NCI-H774 (cell line): ENCODE measurements at places on chromosomes 16 and 17.

- no peak for DNase-seq
These were observed 295.7 kb upstream of the FOXF1 start for GRCh38 chr16:86214326-86215232.

- no peak for DNase-seq
These were observed 7.3 kb downstream of the MTMR4 start for GRCh38 chr17:58507123-58507634.

DNA sequence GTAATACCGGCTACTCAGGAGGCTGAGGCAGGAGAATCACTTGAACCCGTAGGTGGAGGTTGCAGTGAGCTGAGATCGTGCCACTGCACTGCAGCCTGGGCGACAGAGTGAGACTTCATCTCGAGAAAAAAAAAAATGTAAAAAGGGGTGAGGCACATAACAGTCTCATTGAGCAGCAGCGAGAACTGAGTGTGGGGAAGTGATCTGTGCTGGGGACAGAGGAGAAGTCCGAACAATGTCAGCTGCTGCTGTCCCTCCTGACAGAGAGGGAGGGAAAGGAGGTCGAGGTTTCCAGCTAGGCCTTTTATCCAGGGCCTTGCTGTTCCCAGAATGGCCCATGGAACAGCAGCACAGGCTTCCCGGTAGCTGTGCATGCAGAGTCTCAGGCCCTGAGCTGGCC lies 14.0 kb downstream of the C16orf74 start:
- DNase-seq, result no peak

DNA sequence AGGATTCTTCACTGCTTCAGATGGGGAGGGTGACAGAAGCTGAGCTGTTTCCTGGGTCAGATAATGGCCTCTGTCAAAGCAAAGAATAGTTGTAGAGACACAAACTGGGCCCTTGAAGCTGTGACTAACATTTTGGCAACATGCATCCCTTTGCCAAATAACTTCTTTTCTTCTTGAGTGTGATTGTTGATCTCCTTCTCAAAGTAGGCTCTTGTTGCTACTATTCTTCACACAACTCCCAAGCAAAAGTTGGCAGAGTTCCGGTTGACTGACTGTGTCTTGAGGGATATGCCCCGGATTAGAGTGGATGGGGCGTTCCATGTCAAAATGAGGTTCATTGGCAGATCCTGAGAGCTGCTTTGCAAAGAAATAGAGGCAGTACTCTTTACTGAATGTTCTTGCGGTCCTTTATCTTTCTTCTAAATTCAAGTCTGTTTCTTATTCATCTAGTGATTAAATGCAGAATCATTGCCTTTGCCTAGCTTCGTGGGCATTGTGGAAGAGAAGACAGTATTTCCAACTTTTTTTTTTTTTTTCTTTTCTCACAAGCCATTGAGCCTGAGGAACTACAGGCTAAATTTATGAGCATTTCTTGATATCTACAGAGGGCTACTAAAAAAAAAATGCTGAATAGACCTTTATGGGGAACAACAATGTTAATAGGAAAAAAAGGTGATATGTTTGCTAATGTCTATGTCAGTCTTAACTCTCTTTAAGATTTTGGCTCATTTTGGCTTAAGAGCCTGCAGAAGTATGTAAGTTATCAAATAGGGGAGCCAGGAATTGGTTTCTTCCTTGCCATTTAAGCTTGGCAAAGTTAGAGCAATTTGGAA lies 5.8 kb downstream of the WIPF2 start:
- DNase-seq, result no peak

DNA sequence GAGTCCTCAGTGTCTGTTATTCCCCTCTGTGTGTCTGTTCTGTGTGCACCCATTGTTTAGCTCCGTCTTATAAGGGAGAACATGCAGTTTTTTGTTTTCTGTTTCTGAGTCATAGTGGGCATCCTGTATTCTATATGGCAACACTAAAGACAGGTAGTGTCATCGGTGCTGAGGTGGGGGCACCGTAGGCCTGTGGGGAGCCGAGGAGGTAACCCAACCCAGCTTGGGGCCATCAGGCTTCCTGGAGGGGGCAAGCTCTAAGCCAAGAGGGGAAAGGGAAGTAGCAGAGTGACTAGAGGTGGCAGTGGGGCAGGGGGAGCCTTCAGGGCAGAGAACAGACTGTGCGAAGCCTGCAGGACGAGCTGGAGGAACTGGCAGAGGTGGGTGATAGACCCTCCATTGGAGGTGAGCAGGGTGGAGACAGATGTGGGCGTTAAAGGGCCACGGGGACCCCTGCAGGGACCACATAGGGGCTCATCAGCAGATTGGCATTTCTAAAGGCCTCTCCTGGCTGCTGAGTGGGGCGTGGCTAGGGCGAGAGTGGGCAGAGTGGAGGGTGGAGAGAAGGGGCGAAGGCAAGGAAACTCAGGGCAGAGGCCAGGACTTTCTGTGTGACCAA lies 36.5 kb downstream of the CPNE2 start:
- no peak for DNase-seq

DNA sequence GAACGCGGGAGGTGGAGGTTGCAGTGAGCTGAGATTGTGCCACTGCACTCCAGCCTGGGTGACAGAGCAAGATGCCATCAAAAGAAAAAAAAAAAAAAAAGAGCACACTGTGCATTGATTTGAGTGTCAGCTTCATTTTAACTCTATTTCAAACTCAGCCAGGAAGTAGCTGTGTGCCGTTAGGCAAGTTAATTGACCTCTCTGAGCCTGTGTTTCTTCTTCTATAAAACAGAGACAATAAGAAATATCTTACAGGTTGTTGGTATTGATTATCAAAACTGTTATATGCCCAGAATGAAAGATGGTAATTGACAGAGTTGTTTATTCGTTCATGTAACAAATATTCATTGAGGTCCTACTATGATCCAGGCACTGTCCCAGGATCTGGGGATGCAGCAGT lies 83.3 kb downstream of the CMC2 start:
- no peak for DNase-seq

GRCh38 chr17:29046473-29046839 lies 3.5 kb downstream of the PIPOX start:
- no peak for DNase-seq

- DNase-seq, result no peak
These were observed 120.7 kb downstream of the GAS7 start for GRCh38 chr17:10077561-10078299.

GRCh38 chr17:82371333-82372248 lies at the start of gene UTS2R:
Gene UTS2R, plus strand, starts transcription at chr17:82371765. Its CDS starts 2,560 bp downstream, at chr17:82374325.
- DNase-seq, result no peak

GRCh38 chr17:65489413-65490155 lies 71.9 kb downstream of the AXIN2 start:
- DNase-seq, result no peak

DNA sequence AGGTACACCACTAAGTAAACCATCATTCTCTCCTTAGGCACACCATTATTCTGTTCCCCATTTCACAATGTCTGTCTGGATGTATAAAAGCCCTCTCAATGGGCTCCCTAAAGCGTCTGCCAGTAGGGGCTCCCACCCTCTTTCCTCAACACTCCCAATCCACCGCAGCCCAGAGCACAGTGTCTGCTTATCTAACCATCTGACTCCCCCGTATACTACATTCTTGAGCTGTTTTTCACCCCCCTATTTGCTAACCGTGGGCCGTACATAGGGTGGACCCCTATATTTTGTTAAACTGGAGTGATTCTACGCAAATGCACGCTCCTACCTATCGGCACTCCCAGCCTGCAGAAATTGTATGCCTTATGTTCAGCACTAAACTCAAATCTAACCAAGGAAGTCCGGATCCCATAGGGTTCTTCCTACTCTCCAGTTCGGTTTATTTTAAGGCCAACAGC lies 685 bp upstream of the PSMD3 start:
- DNase-seq, result no peak

DNA sequence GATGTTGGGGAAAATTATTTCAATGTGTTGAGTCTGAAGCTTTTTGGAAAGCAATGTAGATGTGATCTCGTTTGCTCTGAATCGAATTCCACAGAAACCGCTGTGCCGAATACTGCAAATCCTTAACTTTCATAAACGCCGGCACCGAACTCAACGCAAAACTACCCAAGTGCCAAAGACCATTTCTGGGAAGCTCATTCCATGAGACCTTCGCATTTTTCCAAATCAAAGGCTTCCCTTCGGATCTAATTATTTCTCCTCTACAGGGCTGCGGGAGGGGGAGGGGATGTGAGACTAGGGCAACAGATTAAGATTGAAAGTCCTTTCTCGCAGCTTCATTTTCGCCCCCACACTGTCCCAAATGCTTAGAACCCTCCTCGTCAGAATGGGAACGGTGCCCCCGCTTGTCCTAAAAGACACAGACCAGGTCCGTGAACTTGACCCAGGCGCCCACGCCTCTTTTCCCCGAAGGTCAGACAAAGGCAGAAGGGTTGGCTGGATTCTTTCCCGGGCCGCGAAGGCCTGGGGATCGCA lies 4.0 kb downstream of the PRAC1 start:
- DNase-seq, result no peak

GRCh38 chr16:23408823-23409298 lies 44.1 kb downstream of the COG7 start:
- peak; percentile 35 for DNase-seq

- no peak for DNase-seq
These were observed 3.8 kb upstream of the DYNLL2 start for GRCh38 chr17:58079300-58080033.

DNA sequence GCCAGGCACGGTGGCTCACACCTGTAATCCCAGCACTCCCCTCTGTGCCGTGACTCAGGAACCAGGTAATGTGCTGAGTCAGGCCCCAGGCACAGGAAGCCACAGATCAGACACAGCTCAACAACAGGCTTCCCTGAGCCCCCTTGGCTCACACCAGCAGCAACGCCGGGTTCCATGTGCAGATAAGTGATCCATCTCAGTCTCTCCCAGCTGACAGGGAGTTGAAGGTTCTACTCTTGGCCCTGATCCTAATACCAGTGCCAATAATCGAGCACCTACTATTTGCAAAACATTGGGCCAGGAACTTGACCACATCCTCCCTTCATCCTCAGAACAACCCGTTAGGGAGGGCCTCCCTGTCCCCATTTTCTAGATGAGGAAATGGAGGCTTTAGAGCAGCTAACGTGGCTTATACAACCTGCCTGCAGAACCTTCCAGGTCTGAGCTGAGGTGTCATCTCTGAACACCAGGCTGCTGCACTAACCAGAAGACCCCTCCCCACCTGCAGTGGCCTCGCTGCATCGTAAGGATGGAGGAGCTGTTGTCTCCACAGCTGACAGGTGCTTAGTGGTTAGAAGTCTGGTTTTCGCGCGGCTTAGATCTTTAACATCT lies 64.8 kb upstream of the AMZ2 start:
- no peak for DNase-seq

GRCh38 chr17:31114956-31115555 lies 20.3 kb downstream of the NF1 start:
- no peak for DNase-seq

DNA sequence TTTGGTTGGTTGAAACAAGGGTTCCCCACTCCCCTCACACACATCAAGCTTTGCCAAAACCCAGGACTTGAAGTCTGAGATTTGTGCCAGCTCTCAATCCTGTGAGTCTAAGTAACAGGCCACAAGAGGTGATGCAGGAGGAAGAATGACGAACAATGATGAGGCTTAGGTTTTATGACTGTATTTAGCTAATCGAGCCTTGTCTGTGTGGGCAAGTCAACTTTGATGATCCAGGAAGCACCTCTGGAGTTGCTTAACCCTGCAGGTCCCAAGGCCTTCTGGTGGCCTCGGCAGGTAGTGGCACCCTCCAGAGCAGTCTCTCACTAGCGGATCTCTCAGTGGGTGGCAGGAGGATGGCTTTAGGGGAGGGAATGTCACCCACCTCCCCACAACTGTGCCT lies 28.7 kb downstream of the CDK5RAP3 start:
- DNase-seq, result no peak

DNA sequence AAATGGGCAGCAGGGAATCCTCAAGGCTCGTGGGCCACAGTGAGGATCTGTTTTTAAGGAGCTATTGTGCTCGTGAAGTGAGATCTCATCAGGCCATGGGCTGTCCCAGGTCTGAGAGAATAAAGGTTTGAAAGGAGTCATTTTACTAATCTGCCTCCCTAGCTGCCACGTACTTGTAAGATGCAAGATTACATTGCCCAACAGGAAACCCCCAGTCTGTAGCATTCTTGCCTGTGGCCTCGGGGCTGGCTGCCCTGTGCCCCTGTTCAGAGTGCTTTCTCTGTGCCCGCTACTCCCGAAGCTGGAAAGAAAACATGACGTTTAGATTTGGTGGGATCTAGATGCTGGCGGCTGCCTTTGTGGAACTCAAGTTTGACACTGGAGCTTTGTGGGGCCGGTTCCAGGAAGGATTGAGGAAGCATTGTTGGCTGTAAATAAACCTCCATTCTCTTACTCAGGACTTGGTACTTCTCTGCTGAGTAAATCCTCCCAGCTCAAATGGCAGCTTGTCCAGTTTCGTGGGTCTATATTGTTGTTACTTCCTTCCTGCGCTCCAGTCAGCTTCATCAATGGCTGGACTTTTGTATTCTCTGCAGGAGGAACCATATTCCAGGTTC lies 21.2 kb downstream of the SAP30BP start:
- no peak for DNase-seq

- no peak for DNase-seq
These were observed 222.9 kb upstream of the IRX3 start for GRCh38 chr16:54509456-54509855.

- DNase-seq, result no peak
These were observed 48.9 kb downstream of the FBXL20 start for GRCh38 chr17:39352511-39352910.

- DNase-seq, result no peak
These were observed 84.0 kb downstream of the ANKRD11 start for GRCh38 chr16:89406277-89406888.

GRCh38 chr16:79257953-79258490 lies 342.5 kb downstream of the MAF start:
- no peak for DNase-seq

- peak; percentile 57 for DNase-seq
These were observed 1.6 kb downstream of the IFT140 start for GRCh38 chr16:1610071-1610898.

- DNase-seq, result no peak
These were observed 3.7 kb downstream of the DUSP14 start for GRCh38 chr17:37493249-37494027.

- DNase-seq, result no peak
These were observed 5.1 kb downstream of the CLEC16A start for GRCh38 chr16:10949424-10949970.

DNA sequence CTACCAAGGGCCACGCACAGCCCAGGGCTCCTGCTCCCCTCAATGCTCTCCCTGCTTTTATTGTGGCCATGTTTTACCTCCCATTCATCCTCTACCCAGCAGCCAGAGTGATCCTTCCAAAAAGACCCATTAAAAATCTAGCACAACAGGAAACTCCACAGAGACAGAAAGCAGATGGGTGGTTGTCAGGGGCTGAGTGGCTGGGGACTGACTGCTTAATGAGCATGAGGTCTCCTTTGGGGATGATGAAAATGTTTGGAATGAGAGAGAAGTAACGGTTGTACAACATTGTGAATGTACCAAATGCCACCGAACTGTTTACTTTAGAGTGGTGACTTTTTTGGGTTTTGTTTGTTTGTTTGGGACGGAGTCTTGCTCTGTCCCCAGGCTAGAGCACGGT lies 107.4 kb downstream of the GAS7 start:
- no peak for DNase-seq

- no peak for DNase-seq
These were observed 15.9 kb downstream of the MINK1 start for GRCh38 chr17:4849011-4849536.
